ENCODE measurements at places on chromosomes 16 and 17. TPM values are rescaled to one million over a fixed set of nuclear protein-coding genes. Genes with fewer than 3 reads are reported as not detected.

The G6PC1 gene
- total RNA-seq = not detected

The GPRC5B gene
- total RNA-seq = 7.2 TPM

The GPR142 gene
- total RNA-seq = not detected

The EVI2A gene
- total RNA-seq = 53.9 TPM

All from LHCN-M2 (cell line).